CD4-positive, alpha-beta T cell (primary cell): ENCODE measurements at places on chromosomes 7 and 10. TPM values are rescaled to one million over a fixed set of nuclear protein-coding genes. Genes with fewer than 3 reads are reported as not detected.

DNA sequence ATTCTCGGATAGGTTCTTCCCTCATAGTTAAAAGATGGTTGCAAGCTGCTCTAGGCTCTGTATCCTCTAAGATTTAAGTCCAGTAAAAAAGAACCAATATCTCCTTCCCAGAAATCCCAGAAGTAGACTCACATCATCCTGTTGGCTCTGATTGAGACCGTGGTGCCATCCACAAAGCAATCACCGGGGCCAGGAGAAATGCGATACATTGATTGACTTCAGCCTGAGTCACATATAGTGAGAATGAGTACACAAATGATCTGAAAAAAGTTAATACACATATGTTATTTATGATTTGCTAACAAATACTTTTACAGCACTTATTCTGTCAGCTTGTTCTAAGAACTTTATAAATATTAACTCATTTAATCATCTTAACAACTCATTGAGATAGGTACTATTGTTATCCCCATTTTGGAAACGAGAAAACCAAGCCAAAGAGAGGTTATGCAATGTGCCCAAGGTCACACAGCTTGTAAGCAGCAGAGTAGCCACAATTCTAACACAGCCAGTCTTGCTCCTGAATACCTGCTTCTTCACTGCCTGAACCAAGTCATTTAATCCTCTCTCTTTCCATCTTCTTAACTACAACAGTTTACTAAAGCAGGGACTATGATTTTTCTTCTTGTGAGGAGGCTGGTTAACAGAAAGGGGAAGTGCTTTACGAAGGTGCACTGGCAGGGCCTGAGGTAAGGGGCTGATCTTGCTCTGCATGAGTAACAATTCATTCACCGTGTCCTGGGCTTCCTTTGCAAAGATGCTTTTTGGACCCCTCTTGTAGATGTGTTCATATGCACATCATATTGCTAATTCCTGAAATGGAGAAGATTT is 177.0 kb downstream of the REEP3 start:
- no peak for DNase-seq

Gene C7orf57
- total RNA-seq, result not detected

Gene CC2D2B
- total RNA-seq, result not detected

- DNase-seq, result no peak
These were observed 710.9 kb downstream of the CCSER2 start for GRCh38 chr10:85039311-85039710.
